NCI-H1436 (cell line): ENCODE measurements at places on chromosomes 3 and 15.

- DNase-seq: no peak
These were observed 518.9 kb downstream of the SHQ1 start for GRCh38 chr3:72329354-72329753.

- no peak for DNase-seq
These were observed 4.6 kb downstream of the PPM1M start for GRCh38 chr3:52250122-52250521.

GRCh38 chr15:62940755-62941361, 101.7 kb upstream of the TPM1 start:
- no peak for DNase-seq

GRCh38 chr3:146466604-146467003, 2.8 kb downstream of the PLSCR2 start:
- no peak for DNase-seq

- no peak for DNase-seq
These were observed 56.5 kb upstream of the CCR4 start for GRCh38 chr3:32894977-32895376.

DNA sequence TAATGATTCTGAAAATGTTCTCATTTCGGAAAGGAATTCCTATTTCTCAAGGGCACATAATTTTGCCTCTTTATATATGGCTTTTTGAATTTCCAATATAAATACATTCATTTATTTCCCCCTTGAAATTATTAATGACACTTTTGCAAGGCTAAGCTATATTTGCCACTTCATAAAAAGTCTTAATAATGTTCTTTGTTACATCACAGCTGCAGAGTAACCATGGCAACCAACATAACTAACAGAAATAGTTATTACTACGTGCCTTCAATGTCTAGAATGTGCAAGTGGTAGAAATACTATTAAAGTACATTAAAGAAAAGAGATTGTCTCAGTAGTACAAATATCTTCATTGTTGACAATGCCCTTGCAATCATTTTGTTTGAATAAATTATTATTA, 471.8 kb downstream of the C3orf38 start:
- DNase-seq: no peak

GRCh38 chr15:60531801-60532200, 52.9 kb upstream of the ICE2 start:
- peak; percentile 60 for DNase-seq

DNA sequence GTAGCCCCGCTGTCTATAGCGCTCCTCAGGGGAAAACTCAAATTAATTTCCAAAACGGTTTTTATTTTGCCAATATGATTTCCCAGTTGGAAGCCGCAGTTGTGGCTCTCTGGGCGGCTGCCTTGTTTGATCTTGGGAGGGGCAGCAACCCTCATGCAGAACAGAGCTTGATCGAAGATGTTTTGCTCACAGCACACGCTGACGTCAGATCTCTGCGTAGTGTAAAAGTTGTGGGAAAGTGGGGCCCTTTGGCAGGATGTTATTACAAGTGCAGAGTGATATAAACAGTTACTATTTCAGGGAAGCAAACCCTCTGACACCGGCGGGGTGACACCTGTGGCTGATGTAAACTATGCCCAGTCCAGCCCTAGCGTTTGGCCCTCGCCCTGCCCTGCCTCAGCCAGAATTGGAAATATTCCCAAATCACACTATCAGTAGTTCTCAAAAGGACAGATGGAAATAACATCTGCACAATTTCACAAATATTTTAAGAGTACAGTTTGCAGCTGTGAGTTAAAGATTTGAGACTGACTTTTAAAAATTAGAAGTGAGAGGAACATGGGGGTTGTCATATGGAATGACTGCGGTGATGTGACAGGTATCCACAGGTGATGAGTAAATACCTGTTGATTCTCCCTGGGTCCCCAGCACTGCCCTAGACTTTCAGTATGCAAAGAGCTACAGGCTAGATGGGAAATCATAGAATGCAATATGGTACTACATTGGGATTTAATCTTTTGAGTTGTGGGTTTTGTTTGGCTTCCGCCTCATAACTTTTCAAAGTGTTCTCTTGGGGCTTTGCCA, 1.7 kb downstream of the SYNM start:
- no peak for DNase-seq

- DNase-seq: no peak
These were observed 960 bp downstream of the THBS1 start for GRCh38 chr15:39581793-39582285.

DNA sequence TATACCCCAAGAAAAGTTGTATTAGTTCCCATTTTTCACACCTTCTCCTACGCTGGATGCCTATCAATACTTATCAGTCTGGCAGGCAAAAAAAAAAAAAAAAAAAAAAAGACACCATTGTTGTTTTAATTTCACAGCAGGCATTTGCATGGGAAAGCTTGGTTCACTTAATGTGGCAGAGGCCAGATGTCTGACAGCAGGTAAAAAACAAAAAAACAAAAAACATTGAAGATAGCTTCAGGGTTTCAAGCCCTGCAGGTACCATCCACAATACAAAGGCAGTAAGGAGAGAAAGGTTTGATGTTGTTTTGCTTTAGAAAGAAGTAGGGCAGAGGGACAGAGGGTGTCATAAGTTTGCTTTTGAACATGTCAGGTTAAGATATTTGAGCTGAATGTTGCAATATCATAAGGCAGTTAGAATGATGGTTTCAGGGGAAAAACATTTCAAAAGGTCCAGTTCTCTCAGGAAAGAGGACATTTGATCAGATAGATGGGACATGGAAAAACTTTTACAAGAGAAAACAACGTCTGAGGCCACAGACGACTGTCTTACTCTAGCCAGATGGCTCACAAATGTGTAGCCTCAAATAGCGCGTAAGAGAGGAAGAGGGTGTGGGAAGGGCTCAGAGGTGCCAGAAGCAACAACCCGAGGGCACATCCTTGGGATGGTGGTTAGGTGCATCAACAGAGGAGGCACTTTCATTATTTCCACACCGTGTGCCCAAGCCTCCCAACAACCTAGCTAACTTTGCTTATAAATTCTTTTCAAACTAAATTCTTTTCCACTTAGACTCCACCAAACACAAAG, 25.7 kb downstream of the PCOLCE2 start:
- no peak for DNase-seq

DNA sequence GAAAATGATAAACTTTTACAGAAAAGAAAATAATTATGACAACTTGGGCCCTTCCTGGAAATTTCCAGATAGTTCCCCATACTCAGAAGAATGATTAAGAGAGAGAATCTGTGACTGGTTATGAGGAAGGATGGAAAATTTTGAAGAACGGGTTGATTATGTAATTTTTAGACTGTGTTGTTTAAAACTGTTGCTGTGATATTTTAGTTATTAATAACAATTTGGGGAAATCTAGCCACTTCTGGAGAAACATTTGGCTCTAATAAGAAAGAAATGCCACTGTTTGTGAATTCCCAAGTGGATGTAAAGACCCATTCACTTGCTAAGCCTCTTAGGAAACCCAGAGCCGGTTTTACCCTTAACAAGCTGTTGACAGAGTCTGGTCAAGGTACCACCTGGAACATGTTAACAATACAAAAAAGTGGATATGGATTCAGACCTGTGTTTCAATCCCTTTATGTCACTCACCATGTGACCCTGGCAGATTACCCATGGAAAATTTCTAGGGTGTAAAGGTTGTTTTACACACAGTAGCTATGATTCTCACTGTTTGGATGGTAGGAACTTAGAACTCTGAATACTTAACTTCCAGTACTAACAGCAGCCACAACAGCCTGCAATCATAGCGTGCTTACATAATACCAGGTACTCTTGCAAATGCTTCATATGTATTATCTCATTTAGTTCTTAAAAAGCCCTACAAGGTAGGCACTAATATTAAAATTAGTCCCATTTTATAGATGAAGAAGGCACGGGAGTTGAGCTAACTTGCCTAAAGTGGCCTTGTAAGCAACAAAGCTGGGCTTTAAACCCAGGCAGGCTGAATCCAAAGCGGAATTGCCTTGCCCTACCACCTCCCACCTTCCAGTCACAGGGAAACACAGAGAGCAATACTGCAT, 32.0 kb downstream of the ZBTB38 start:
- DNase-seq: no peak

DNA sequence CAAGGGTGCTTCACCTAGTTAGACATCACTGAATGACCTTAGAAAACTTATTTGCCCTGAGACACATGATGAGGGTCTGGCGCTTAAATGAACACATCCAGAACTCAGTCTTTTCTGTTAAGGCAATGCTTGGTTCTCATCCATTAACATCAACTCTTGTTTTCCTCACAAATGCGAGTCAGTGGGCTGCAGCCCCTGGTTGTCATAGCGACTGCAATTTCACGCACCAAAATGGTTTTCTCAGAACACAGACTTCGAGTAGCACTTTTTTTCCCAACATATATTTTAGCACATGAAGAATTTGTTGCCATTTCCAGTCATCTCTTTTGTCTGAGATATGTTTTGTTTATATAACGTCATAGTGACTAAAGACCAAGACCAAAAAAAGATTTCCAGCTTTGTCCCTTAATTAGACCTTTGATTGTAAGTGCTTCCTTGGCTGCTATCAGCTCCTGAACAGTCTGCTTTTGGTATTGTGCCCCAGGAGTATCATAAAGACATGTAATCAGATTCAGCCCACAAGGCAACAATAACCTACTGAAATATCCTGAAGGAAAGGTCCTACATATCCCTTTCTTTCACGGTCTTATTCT, 68.5 kb downstream of the GPR176 start:
- DNase-seq: peak; percentile 44

DNA sequence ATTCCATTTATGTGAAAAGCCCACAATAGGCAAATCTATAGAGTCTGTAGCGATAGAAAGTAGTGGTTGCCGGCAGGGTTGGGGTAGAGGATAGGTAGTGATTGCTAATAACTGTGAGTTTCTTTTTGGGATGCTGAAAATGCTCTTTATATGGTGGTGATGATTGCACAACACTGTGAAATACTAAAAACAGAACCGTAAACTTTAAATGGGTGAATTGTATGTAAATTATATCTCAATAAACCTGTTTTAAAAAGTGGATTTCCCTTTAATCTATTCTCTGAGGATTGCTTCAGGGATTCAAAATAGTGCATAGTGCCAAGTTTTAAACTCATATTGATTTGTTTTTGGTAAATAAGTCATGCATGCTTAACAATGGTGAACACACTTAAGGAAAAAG, 140.2 kb downstream of the LPP start:
- DNase-seq: no peak

GRCh38 chr15:68401496-68402431, 30.2 kb downstream of the ITGA11 start:
- no peak for DNase-seq

- no peak for DNase-seq
These were observed 45.0 kb downstream of the IQSEC1 start for GRCh38 chr3:13028010-13028821.

GRCh38 chr3:42637001-42637400, 16.5 kb upstream of the ZBTB47 start:
- DNase-seq: no peak

GRCh38 chr3:184491867-184492615, 69.5 kb upstream of the EPHB3 start:
- no peak for DNase-seq

DNA sequence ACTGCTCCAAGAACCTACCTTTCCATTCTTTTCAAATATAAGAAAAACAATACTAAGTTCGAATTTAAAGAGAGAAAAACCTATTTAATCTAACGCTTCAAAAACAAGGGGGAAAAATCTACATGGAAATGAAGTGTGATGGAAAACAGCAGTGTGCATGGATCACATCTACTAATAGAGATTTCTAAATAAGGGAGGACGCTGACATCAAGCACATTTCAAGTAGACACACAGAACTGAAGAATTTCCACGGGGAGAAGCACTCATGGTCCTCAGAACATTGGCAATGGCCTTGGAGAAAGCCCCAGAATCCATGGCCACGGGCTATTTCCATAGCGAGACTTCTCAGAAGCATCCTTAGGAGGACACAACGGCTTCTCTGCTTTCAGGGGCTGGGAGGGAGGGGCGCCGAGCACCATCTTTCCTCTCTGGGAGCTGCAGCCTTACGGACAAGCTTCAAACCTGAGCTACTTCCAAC, 1.0 kb downstream of the TASOR start:
- DNase-seq: no peak

GRCh38 chr15:88635318-88635717, 3.5 kb upstream of the ISG20 start:
- no peak for DNase-seq

- DNase-seq: no peak
These were observed 135.5 kb upstream of the LIPC start for GRCh38 chr15:58296276-58296675.

- no peak for DNase-seq
These were observed 415.8 kb upstream of the GOLIM4 start for GRCh38 chr3:168511428-168512014.

DNA sequence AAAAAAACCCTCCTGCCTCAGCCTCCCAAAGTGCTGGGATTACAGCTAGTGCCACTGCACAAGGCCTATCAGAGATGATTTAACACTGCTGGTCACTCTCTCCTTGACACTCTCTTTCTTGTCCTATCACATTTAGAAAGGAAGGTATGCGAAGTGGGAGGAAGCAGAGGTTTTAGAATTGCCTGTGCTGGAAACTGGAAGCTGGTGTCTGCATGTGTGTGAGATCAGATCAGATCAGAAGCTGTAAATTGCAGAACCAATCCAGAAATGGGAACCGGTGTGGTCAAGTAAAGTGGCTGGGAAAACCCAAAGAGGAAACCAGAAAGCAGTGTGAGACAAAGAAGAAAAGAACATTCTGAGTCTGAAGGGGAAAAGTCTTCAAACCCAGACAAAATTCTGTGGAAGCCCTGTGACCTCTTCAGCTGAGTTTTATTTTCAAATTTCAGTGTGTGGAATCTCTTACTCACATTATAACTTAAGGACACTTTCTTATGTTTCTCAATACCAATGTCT, 2.8 kb downstream of the EFHB start:
- DNase-seq: no peak

DNA sequence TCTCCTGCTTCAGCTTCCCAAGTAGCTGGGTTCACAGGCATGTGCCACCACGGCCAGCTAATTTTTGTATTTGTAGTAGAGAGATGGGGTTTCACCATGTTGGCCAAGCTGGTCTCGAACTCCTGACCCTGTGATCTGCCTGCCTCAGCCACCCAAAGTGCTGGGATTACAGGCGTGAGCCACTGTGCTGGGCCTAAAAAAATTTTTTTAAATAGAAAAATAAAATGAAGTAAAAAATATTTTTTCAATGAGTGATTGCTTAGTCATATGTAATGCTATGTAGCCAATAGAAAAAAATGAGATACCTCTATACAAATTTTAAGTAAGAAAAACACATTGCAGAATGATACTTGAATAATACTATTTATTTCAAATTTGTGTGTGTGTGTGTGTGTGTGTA, 27.9 kb upstream of the SLC30A4 start:
- DNase-seq: no peak

DNA sequence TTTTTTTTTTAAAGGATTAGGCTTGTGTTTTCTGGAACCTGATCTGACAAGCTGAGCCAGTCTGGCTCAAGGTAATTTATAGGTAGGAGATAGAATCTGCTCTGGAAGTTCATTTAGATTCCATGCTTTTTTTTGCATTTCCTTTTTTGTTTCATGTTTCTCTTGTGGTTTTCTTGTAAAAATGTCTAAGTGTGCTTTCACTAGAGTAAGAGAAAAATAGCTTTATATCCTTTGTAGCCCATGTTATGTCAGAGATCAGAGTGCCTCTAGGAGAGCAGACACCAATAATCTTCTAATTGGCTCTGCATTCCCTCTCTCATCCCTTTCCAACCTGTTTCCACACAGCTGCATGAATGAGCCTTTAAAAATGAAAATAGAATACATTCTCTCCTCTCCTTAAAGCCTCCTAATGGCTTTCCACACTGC, 389.8 kb upstream of the KCNMB2 start:
- DNase-seq: no peak
